ENCODE measurements at places on chromosomes 16 and 17.

DNA sequence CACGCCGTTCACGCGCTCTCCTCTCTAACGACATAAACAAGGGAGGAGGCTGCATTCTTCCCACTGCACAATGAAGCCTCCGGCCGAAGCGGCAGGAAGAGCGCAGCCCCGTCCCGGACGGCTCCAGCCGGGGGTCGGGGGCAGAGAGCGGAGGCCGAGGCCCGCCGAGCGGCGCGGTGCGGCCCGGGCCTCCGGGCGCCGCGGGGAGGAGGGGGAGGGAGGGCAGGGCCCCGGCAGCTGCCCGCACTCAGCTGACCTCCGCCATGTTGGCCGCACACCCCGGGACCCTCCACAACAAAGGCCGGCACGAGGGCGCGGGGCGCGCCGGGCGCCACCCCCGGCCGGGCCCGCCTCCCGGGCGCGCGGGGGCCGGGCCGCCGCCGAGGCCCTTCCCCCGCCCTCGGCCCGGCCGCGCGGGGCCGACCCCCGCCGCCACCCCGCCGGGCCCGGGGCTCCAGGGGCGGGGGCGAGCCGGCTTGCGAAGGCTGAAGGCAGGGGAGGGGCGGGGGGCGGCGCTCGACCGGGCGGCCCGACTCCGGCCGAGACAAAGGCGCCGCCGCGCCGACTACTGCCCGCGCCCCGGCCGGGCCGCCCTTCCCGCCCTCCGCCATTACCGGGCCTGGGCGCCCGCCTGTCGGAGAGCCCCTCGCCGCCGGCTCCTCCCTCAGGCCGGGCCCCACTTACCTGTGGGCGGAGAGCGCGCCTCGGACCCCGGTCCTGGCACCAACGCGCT lies 527 bp downstream of the SIAH1 start:
- DNase-seq: no peak

DNA sequence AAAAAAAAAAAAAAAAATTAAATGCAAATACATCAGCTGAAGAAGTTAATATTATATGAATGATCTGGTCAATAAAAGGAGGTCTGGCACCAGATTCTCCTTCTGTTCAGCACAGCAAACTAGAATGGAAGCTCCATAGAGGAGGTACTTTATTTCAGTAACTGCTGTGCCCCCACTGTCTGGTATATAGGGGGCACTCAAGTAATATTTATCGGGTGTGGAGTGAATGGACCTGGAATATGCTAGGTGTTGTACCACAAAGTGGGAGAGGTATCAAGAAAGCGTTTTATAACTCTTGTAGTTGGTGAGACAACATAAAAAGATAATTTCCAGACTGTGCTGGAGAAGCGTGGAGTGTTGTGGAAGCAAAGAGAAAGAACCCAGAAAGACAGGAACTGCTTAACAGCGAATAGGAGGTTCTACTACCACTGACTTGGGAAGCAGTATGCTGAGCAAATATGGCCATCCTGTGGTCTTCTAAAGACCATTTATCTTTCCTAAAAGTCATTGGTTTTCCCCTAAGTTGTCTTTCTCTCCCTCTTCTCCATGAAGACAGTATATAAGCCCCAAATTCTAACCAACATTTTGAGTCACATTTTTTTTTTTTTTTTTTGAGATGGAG lies 12.2 kb upstream of the PRKCA start:
- DNase-seq: no peak

- no peak for DNase-seq
These were observed 22.8 kb downstream of the ZDHHC7 start for GRCh38 chr16:84988328-84989080.

DNA sequence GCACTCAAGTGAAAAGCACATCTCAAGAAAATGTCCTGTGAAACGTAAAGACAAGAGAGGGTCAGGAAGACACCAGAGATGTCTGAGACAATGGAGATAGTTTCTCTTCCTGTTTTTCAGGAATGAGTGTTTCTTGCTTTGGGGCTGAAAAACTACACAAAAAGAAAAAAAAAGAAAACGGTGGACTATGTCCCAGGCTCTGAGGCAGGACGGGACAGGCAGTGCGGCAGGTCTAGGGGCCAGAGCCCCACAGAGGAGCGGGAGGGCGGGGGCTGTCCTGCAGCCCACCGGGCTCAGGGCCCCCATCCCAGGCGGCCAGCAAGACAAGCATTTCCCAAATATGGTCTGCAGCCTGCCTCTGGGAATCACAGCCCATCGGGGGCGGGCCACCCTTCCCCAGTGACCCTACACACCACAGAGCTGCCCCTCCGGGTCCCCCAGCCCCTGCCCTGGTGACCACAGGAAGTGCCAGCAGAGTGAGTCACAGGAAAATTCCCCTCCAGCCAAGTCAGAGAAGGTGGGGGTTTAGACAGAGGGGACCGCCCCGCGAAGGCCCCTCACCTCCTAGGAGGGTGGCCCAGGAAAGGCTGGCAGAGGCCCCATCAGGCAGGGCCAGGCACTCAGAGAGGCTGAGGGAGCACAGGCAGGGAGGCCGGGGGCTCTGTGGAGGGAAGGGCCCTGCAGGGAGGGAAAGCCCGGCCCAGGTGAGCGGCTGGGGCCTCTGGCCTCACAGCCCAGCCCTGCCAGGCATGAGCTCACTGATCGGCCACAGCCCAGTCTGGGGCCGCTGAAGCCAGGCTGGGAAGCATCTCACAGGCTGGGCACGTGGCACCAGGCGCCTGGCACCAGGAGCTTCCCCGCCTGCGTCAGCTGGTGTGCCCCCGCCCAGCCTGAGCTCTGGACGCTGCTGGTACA lies 6.3 kb downstream of the BCAR1 start:
- no peak for DNase-seq

DNA sequence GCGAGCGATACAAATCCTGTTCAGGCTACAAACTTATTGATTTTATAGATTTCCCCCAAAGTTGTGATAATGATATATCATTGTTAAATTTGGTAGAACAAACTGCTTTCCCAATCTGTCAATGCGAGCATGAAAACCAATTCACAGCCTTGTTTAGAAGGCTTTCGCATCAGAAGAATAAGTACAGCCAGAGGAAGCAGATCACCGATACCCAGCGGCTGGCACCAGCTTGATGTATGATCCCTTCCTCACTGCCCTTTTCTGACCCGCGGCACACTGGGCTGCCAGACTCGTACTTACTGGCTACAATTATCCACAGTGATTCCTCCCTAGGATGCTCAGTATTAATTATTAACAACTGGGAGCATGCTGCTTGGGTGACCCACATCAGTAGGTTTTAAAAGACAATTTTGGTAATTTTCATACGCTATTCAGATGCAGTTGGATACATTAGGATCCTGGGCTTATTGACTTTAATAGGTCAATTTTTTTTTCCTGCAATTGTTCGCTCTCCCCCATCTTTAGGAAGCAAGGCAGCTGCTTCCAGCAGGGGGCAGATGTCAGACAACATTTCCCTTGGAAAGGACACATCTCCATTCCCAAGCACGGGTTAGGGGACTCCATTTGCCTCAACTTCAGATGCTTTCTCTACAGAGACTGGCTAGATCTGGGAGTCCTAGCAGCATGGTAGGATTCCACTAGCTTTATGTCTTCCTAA lies 582.7 kb upstream of the PSMD7 start:
- DNase-seq: no peak

- DNase-seq: no peak
These were observed 904 bp downstream of the MAP2K3 start for GRCh38 chr17:21285164-21286065.

DNA sequence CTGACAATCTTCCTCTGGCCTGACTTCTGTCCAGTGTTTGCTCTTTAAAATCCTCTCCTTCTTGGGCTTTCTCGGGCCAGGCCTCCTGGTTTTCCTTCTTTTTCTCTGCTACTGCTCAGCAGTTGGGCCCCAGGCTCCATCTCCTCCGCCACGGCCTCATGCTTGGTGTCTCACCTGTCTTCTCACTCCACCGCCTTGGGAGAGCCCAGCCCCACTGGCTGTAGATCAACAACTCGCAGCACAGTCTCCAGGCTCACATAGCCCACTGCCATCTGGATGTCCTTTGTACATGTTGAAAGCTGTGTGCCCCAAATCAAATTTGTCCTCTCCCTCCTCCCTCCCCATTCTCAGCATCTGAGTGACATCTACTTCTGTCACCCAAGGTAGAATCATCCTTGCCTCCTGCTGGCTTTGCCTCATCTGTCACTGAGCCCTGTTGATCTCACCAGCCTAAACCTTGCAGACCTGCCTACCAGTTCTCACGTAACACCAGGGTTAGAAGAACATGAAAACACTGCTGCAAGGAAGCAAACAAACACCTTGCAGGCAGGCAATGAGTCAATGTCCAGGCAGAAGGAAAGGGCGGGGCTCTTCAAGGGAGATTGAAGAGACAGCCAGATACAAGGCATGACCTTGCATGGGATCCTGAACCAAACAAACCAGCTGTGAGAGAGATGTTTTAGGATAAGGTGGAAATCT lies 103.2 kb upstream of the SMURF2 start:
- no peak for DNase-seq

GRCh38 chr17:61403801-61404662 lies 4.4 kb downstream of the TBX2 start:
- DNase-seq: no peak

GRCh38 chr17:61248399-61248798 lies 151.2 kb upstream of the TBX2 start:
- no peak for DNase-seq
